ENCODE measurements at places on chromosomes 3 and 15.

DNA sequence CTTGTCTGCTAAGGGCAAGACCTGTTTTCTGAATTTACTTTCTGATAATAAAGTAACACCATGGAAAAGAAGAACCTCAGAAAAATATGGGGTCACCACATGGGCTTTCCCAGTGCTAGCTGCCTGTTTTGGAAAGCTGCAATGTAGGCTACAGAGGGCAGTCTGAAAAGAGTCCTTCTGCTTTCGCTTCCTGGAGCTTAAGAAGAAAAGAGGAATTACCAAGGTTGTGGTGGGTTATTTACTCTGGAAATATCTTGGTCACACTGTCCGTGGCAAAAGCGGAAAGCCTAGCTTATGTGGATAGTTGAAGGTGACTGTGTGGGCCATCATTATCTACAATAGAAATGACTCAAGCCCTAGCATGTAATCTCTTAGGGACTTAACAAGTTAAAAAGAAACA, 31.7 kb upstream of the IP6K2 start:
- DNase-seq, result no peak

- no peak for DNase-seq
Measured at GRCh38 chr3:149339931-149340309, 6.5 kb upstream of the TM4SF18 start.

GRCh38 chr3:35200056-35200455, 439.3 kb upstream of the ARPP21 start:
- DNase-seq, result no peak

GRCh38 chr3:192867645-192868044, 50.0 kb downstream of the MB21D2 start:
- no peak for DNase-seq

- no peak for DNase-seq
Measured at GRCh38 chr3:14548321-14548729, 8.2 kb upstream of the GRIP2 start.

- DNase-seq, result peak; percentile 11
Measured at GRCh38 chr15:33310481-33311311, at the start of gene RYR3. RYR3 (plus strand) TSS chr15:33310967; CDS start chr15:33311046, 79 bp downstream.
